Activated CD4-positive, alpha-beta T cell treated with anti-CD3 and anti-CD28 coated beads, Interleukin-2, amount 10 ng/mL, durations not matched to agents 24 days and 14 days (primary cell): ENCODE measurements at places on chromosomes 2 and 18. TPM values are rescaled to one million over a fixed set of nuclear protein-coding genes. Genes with fewer than 3 reads are reported as not detected.

DNA sequence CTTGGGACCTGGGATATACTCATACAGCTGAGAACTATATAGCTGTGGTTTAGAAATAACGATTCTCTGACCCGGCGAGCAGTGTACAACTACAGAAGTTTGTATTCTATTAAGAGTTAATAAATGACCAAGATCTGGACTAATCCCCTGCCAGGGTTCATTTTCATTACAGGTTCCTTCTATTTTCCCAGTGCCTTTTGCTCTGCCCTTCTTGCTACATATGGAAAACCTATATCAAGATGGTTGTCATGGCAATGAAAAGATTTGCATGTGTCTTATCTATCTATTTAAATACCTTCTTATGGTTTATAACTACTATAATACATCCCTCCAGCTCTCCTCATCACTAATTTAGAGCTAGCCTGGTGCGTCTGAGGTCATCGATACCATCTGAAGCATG, 965.2 kb downstream of the BCL11A start:
- H3K27me3 ChIP-seq: no peaks in the 10 kb centered on the region
- no peak for DNase-seq
- no peak overlapping the region for H3K27ac ChIP-seq
- H3K4me1 ChIP-seq: no peaks in the 10 kb centered on the region

- no peak overlapping the region for H3K4me3 ChIP-seq
- DNase-seq: no peak
- peaks cover 25% of the 10 kb centered on the region for H3K27me3 ChIP-seq
- H3K36me3 ChIP-seq: no peaks in the 10 kb centered on the region
- H3K4me1 ChIP-seq: peaks cover 5% of the 10 kb centered on the region
- no peak overlapping the region for H3K27ac ChIP-seq
Observed at GRCh38 chr2:60516383-60516811, 37.1 kb downstream of the BCL11A start.

GRCh38 chr2:100878000-100878791, 58.3 kb downstream of the NPAS2 start:
- H3K36me3 ChIP-seq: no peaks in the 10 kb centered on the region
- H3K4me1 ChIP-seq: peaks cover 12% of the 10 kb centered on the region
- no peak for DNase-seq

GRCh38 chr2:127506510-127506909, 19.8 kb downstream of the IWS1 start:
- DNase-seq: no peak
- no peak overlapping the region for H3K4me3 ChIP-seq
- peaks cover 55% of the 10 kb centered on the region for H3K36me3 ChIP-seq
- no peaks in the 10 kb centered on the region for H3K27me3 ChIP-seq
- peaks cover 25% of the 10 kb centered on the region for H3K4me1 ChIP-seq

- H3K4me3 ChIP-seq: no peak overlapping the region
- no peaks in the 10 kb centered on the region for H3K27me3 ChIP-seq
- no peaks in the 10 kb centered on the region for H3K36me3 ChIP-seq
- no peak for DNase-seq
Observed at GRCh38 chr18:43507842-43508481, 230.7 kb upstream of the SYT4 start.

GRCh38 chr2:237374284-237375060, 39.5 kb downstream of the COL6A3 start:
- no peak overlapping the region for H3K4me3 ChIP-seq
- no peak overlapping the region for H3K27ac ChIP-seq

GRCh38 chr2:286774-287392, 1.0 kb downstream of the ALKAL2 start:
- peak; percentile 53 for DNase-seq
- no peak overlapping the region for H3K27ac ChIP-seq
- H3K27me3 ChIP-seq: peaks cover 42% of the 10 kb centered on the region
- no peak overlapping the region for H3K4me3 ChIP-seq
- H3K36me3 ChIP-seq: peaks cover 10% of the 10 kb centered on the region
- peaks cover 4% of the 10 kb centered on the region for H3K4me1 ChIP-seq

GRCh38 chr18:58866773-58867150, 2.1 kb downstream of the ZNF532 start:
- H3K27ac ChIP-seq: no peak overlapping the region
- no peak overlapping the region for H3K4me3 ChIP-seq
- H3K4me1 ChIP-seq: peaks cover 2% of the 10 kb centered on the region

DNA sequence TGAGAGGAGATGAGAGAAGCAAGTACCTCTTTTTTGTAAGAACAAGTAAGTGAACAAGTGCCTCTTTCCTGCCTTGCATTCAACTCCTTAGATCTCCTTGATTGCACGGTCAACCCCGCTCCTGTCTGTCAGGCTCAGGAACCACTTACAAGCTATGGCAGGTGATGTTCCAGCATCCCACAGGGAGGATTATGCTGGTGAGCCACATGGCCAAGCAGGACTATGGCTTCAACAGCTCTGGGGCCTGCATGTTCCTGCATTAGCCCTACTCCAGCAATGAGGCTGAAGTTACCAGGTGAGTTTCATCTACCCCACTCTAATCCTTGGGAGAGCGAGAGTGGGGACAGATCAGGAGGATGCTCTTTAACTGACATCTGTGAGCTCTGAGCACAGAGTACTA, 29.5 kb downstream of the TTC32 start:
- no peaks in the 10 kb centered on the region for H3K27me3 ChIP-seq
- no peak for DNase-seq
- no peak overlapping the region for H3K4me3 ChIP-seq
- peaks cover 23% of the 10 kb centered on the region for H3K4me1 ChIP-seq
- peaks cover 14% of the 10 kb centered on the region for H3K36me3 ChIP-seq
- H3K27ac ChIP-seq: no peak overlapping the region

GRCh38 chr2:43469094-43469493, 126.7 kb downstream of the THADA start:
- no peaks in the 10 kb centered on the region for H3K4me1 ChIP-seq
- no peak overlapping the region for H3K27ac ChIP-seq
- H3K27me3 ChIP-seq: no peaks in the 10 kb centered on the region
- DNase-seq: no peak
- peaks cover 23% of the 10 kb centered on the region for H3K36me3 ChIP-seq
- H3K4me3 ChIP-seq: no peak overlapping the region

DNA sequence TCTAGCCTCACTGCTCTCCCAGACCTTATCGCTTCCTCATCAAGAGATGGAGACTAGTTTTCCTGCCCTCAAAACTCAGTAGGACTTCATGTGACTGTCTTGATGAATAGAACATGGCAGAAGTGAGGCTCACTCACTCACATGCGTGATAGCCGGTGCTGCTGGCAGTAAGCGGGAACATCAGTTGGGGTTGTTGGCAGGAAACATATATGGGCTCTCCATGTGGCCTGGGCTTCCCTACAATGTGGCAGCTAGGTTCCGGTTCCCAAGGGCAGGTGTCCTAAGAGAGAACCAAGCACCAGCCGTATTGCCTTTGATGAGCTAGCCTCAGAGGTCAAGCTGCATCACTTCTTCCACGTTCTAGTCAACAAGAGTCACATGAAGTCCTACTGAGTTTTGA, 15.2 kb upstream of the FAHD2A start:
- H3K27me3 ChIP-seq: no peaks in the 10 kb centered on the region
- no peak overlapping the region for H3K27ac ChIP-seq
- no peak for DNase-seq
- H3K4me3 ChIP-seq: no peak overlapping the region
- peaks cover 4% of the 10 kb centered on the region for H3K4me1 ChIP-seq

GRCh38 chr2:216741223-216741593, 45.9 kb upstream of the IGFBP5 start:
- H3K27ac ChIP-seq: no peak overlapping the region
- H3K27me3 ChIP-seq: peaks cover 7% of the 10 kb centered on the region
- H3K4me1 ChIP-seq: no peaks in the 10 kb centered on the region
- no peak overlapping the region for H3K4me3 ChIP-seq
- no peak for DNase-seq

DNA sequence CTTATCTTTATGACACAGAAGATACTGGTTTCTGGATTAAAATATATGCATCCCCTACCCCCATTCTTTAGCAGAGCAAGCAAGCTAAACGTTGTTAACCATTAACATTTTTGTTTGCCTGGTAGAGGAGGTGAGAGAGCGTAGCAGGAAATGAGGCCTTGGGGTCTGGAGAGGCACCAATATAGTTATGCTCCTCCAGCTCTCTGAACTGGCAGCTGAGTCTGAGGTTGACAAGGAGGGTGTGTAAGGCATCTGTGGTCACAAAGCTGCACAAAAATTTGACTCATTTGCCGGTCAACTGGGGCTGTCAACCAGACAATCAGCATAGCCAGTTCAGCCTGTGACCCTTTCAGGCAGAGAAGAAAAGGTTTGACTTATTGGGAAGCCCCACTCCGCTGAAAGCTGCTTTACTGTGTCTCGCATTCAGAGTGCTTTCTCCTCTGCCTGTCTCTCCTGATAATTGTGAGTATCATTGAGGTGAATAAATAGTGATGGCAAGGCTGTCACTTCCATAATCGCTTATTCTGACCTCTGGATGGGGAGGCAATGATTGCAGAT, 647.5 kb upstream of the SETBP1 start:
- no peak for DNase-seq
- H3K4me3 ChIP-seq: no peak overlapping the region
- H3K36me3 ChIP-seq: no peaks in the 10 kb centered on the region
- H3K27ac ChIP-seq: no peak overlapping the region
- no peaks in the 10 kb centered on the region for H3K27me3 ChIP-seq

DNA sequence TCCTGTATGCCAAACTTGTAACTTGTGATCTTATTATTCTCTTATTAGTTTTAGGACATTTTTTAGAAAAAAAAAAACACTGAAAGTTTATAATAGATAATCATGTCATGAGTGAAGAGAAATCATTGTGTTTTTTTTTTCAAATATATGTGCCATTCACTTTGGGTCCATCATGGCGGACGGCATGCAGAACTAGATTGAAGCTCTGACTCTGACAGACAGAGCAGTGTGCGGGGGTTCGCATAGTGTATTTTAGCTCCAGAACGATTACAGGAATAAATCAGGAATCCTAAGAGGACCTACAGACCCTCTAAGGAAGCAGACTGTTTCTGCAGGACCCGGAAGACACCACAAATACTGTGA, 484.4 kb upstream of the REG3G start:
- no peaks in the 10 kb centered on the region for H3K4me1 ChIP-seq
- no peaks in the 10 kb centered on the region for H3K27me3 ChIP-seq
- no peak overlapping the region for H3K27ac ChIP-seq
- DNase-seq: no peak

GRCh38 chr2:176582990-176583481, 313.8 kb downstream of the MTX2 start:
- peaks cover 3% of the 10 kb centered on the region for H3K4me1 ChIP-seq
- peaks cover 25% of the 10 kb centered on the region for H3K27me3 ChIP-seq
- no peaks in the 10 kb centered on the region for H3K36me3 ChIP-seq
- no peak overlapping the region for H3K4me3 ChIP-seq
- H3K27ac ChIP-seq: no peak overlapping the region

DNA sequence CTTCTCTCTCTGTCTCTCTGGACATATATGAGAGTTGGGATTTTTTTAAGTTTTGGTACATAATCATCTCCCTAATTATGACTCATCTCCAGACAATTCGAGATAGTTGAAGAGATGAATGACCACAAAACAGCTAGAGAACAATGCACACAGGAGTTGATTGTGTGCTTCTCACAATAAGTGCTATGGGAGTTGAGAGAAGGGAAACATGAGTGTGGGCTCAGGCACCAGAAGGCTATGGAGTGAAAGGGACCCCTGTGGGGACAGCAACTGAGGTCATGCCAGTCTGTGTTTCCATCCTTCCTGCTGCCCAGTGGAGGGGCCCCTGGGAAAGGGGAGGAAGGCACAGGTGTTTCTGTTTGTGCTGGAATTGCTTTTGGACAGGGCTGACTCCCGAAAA, 6.5 kb upstream of the YWHAQ start:
- no peak overlapping the region for H3K4me3 ChIP-seq
- H3K4me1 ChIP-seq: peaks cover 20% of the 10 kb centered on the region
- H3K36me3 ChIP-seq: no peaks in the 10 kb centered on the region
- H3K27ac ChIP-seq: no peak overlapping the region
- no peak for DNase-seq

DNA sequence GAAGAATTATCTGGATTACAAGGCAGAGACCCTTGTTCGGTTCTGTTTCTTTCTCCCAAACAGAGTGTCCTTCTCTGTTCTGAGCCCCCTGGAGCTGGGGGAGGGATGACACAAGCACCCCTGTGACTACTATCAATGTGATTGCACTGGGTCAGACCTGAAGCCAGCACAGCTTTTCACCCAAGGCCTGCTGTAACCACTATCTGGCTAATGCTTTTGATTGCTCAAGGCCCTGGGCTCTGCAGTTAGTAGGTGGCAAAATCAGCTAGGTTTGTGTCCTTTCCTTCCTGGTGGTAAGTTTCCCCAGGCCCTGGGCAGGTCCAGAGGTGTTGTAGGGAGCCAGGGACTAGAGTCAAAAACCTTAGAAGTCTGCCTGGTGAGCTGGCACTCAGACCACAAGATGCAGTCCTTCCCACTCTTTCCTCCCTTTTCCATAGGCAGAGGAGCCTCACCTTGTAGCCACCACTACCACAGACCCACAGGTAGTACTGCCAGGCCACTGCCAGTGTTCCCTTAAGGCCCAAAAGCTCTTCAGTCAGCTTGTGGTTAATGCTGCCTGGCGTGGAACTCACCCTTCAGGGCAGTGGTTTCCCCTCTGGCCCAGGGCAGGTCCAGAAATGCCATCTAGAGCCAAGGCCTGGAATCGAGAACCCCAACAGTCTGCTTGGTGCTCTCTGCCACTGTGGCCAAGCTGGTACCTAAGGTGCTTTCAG, 83.0 kb downstream of the FAM117B start:
- peaks cover 8% of the 10 kb centered on the region for H3K4me1 ChIP-seq
- peaks cover 21% of the 10 kb centered on the region for H3K36me3 ChIP-seq
- H3K27ac ChIP-seq: no peak overlapping the region
- H3K4me3 ChIP-seq: no peak overlapping the region
- no peaks in the 10 kb centered on the region for H3K27me3 ChIP-seq

DNA sequence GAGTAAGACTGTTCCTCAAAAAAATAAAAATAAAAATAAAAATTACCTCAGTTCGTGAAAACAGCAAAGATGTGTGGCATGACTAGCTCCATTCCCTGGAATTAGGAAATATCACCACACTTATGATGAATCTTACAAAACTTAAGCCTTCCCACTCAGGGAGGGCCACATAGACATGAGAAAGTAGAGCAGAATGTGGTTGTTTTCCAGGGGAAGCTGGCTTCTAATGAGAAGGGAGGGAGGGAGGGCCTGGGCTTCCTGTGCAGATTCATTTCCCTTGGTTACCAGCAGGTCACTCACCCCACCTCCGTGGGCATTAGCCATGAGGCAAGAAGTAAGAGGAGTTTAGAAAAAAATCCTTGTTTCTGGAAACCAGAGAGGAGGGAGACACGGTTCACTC, 95.9 kb upstream of the RMDN2 start:
- no peak overlapping the region for H3K27ac ChIP-seq
- no peak for DNase-seq
- H3K36me3 ChIP-seq: no peaks in the 10 kb centered on the region
- peaks cover 11% of the 10 kb centered on the region for H3K4me1 ChIP-seq

The MYOM1 gene
- 0.75 and 1.3 TPM in 2 replicates for total RNA-seq

The TACR1 gene
- not detected in 2 replicates for total RNA-seq

The CYBRD1 gene
- total RNA-seq: 4.7 and 5.1 TPM in 2 replicates

The ZNG1B gene
- 38.6 and 41.7 TPM in 2 replicates for total RNA-seq

The TIMM21 gene
- total RNA-seq: 61.8 and 71.8 TPM in 2 replicates
